ENCODE measurements at places on chromosomes 2 and 18.
A peak's percentile ranks its signal among the peaks of the same experiment; 100 is the strongest.

DNA sequence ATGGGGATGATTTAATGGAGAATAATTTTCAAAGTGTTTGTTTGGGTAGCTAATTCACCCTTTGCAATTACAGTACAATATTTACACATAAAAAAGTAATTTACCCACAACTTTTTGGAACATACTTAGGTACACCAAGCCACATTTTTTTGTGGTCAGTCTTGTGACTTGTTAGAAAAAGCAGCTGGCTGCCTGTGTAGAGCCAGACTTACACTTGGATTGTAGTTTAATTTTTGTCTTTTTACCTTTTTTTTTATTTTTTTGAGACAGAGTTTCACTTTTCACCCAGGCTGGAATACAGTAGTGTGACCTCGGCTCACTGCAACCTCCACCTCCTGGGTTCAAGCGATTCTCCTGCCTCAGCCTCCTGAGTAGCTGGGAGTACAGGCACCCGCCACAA lies 45.4 kb downstream of the RALBP1 start:
- DNase-seq, result no peak

GRCh38 chr2:197786010-197786877 lies 1.1 kb upstream of the BOLL start:
- peak; percentile 73 for DNase-seq

DNA sequence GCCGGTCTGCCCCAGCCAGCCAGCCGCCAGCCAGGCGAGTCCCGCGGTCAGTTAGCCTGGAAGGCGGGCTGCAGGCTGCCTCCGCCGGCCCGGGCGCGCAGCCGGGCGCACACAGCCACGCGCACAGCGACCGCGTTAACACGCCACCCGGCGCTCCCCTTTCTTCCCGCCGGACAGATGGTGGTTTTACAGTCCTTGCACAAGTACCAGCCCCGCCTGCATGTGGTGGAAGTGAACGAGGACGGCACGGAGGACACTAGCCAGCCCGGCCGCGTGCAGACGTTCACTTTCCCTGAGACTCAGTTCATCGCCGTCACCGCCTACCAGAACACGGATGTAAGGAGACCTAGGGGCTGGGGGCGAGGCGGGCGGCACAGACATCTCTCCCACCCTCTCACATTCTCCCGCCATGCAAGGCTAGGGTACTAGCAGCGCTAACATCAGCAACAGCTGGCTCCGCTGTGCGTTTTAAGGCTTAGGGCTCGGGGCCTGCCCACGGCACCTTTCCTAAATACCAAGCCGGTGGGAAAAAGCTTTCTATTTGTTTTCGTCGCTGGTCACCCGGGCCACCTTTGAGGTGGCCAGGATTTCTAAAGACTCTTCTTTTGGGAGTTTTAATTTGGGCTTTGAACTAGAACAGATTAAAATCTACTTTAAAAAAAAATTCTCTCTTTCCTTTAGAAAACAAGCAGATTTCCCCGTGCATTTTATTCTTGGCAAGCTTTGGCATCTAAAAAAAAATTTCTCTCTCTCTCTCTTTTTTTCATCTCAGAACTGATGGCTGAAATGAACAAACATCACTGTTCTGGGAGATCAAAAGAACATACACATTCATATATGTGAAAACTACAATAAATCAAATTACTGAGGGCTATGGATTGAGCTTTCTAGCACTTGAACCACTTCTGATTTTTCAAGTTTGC lies 2.9 kb downstream of the TBR1 start:
- no peak for DNase-seq

DNA sequence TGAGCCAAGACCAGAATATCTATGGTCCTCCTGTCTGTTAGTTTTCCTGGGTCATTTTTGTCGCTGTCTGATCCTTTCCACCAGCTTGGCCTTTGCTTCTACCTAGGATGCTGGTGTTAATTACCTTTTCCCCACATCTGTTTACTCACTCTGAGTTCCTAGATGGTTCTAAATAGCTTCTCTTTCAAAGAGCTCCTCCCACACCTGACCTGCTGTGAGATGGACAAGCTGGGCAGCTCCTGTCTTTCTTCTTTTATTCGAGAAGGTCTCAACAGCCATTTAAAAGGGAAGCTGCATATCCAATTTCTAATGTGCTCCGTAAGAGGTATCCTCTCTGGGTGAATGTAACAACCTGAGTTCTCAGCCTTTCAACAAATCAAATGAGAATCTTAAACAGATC lies 156.2 kb downstream of the HRH4 start:
- no peak for DNase-seq

DNA sequence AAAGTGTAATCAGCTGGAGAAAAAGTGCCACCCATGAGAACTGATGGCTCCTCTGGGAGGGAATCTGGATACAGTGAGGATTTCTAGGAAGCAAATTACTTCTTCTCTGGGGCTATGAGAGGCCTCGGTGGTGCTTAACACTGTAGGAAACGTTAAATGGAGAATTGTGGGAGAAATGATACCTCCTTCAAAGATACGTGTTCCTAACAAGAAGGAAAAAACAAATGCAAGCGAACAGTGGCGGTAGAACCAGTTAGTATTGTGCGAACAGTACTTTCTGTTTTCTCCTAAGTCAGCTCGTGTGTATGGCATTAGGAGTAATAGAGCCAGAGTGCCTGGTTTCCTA lies 587 bp upstream of the MTIF2 start:
- no peak for DNase-seq

- no peak for DNase-seq
Observed at GRCh38 chr2:94999431-94999883, 26.1 kb upstream of the MAL start.

GRCh38 chr2:234495251-234496054 lies 1.4 kb downstream of the ARL4C start:
- no peak for DNase-seq

DNA sequence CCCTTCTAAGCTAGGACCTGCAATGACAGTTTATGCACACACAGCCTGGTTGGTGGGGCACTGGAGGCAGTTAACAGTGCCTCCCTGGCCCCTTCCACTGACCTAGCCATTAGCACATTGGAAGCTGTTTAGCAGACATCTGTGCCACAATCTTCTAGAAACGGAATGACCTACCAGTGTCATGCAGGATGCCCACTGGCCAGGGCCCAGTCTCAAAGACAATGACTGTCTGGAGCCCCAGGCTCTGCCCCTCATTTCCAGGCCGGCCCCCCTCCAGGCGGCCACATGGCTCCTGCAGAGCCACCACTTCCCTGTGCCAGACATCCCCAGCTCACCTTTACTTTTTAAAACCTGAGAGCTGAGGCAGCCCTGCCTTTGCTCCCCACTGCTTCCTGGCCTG lies 123.5 kb upstream of the CAPN13 start:
- no peak for DNase-seq

GRCh38 chr2:68726608-68727367 lies 7.8 kb upstream of the ARHGAP25 start:
- DNase-seq, result peak; percentile 96

DNA sequence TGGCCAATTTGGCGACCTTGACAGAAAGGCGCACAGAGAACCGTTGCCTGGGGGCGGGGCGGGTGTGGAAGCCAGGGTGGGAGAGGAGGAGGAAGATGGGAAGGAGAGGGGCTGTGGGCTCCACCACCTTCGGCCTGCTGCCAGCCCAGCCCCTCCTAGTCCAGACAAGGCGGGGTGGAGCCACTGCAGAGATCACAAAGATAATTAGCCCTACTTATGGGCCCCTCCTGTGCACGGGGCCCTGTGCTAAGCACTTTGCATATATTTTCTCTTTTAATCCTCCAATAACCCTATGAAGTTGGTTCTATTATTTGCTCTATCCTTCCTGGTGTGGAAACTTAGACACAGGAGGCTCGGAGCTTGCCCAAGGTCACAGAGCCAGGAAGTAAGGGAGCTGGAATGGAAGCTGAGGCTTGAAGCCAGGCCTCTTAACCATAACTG lies 13.7 kb upstream of the ECEL1 start:
- no peak for DNase-seq

GRCh38 chr2:74387346-74387745 lies 7.2 kb upstream of the DCTN1 start:
- peak; percentile 63 for DNase-seq

DNA sequence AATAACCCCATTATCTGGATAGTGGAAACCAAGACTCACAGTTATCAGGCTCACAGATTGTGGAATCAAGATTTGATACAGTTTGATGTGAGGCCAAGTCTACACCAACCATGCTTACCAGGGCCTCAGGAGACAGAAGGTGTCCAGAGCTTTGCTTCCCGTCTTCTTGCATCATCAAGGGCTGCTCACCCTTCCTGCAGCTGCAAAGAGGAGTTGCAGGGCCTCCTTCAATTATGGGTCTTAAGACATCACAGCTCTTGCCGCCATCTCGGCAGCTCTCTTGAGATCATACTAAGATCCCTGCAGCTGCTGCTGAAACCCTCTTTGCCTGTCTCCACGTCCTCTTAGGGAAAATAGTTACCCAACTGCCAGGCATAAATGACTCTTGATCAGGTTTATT lies 176.0 kb downstream of the MGAT5 start:
- no peak for DNase-seq

DNA sequence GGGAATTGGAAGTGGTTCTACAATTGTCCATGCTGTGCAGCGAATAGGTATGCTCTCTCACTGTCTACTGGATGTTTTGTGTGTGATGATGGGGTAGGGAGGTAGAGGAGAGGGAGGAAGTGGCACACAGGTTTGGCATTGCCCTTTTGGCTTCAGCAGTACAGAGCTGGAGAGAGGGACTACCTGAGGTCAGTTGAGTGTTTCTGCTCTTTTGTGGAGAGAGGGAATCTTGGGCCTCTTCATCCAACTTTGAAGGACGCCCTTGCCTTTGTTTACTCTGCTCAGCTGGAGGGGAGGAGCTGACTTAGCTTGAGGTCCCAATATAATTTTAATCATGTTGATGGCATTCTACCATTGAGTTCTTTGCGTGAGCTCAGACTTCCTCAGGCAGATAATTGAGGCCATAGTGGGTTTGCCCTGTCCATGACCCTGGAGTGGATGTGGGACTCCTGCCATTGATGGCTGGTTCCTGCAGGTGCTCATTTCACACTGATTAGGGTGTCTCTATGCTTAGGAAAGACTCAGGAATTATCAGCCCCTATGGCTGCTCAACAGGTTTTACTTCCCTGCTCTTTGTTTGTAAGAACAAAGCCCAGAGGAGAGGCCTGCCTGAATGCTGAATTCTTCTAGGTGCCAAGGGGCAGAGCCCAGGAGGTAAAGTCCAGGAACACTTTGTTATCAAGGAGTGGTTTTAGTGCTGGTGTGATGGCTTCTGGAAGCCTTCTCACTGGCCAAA lies 7.2 kb downstream of the RPIA start:
- no peak for DNase-seq

GRCh38 chr2:74191596-74192380 lies 6.6 kb upstream of the MTHFD2 start:
- no peak for DNase-seq

GRCh38 chr2:217959723-217960122 lies 43.1 kb downstream of the TNS1 start:
- no peak for DNase-seq

- no peak for DNase-seq
Observed at GRCh38 chr18:74073957-74074667, 73.5 kb downstream of the FBXO15 start.

- DNase-seq, result no peak
Observed at GRCh38 chr2:177602611-177603164, 210.1 kb downstream of the AGPS start.

- no peak for DNase-seq
Observed at GRCh38 chr2:226548732-226549131, 250.9 kb downstream of the IRS1 start.

GRCh38 chr18:21896732-21897336 lies 156.2 kb downstream of the MIB1 start:
- no peak for DNase-seq

DNA sequence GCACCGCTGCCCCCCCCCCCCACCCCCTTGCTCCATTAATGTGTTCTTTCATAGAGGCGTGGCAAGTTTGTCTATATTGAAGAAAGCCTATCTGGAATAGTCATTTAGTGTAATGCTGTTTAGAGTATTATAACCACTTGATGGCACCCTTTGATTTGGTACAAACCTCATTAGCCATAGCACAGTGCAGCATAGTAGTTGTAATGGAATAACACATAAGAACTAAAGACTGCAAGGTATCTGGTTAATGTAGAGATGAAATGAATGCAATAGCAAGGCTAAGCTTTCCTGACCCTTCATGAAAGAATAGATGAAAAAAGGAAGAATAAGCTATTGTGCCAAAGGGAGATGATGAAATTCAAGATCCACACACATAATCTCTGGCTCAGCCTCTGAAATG lies 81.9 kb downstream of the EHBP1 start:
- DNase-seq, result peak; percentile 40

GRCh38 chr18:78975699-78976335 lies 3.8 kb upstream of the SALL3 start:
- DNase-seq, result no peak

GRCh38 chr2:30678410-30679137 lies 128.7 kb downstream of the CAPN13 start:
- DNase-seq, result no peak

GRCh38 chr2:172065111-172065510 lies 20.2 kb upstream of the DLX1 start:
- no peak for DNase-seq

- no peak for DNase-seq
Observed at GRCh38 chr2:102116630-102117471, 25.7 kb upstream of the IL1R1 start.

Measured in activated CD4-positive, alpha-beta T cell treated with anti-CD3 and anti-CD28 coated beads, Interleukin-10, Interleukin-2, amounts not matched to agents 100 ng/mL and 50 ng/mL, durations not matched to agents 16 hours and 8 hours (primary cell).